Neural progenitor cell (in vitro differentiated cells): ENCODE measurements at places on chromosomes 2 and 18.

- no peak overlapping the region for H3K4me3 ChIP-seq
- no peak for DNase-seq
- H3K4me1 ChIP-seq: peaks cover 8% of the 10 kb centered on the region
- peak overlapping the region; percentile 67 for H3K27ac ChIP-seq
Measured at GRCh38 chr2:33366473-33366872, 110.0 kb upstream of the RASGRP3 start.

DNA sequence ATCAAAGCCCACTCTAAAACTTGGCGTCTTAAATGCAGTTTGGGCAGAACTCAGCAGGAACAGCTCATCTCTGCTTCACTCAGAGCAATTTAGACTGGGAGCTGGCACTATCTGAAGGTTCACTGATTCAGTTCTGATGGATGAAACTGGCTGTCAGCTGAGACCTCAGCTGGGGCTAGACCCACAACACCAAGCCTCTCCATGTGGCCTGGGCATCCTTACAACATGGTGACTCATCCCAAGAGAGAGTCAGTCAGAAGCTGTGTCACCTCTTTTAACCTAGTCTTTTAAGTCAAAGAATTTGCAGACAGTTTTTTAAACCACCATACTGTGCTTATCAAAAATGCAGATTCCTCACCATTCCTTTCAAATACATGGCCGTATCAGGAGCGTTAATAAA, 62.6 kb upstream of the ZNF397 start:
- H3K36me3 ChIP-seq: no peaks in the 10 kb centered on the region
- no peaks in the 10 kb centered on the region for H3K4me1 ChIP-seq
- no peaks in the 10 kb centered on the region for H3K27me3 ChIP-seq
- H3K4me3 ChIP-seq: no peak overlapping the region
- no peak overlapping the region for H3K27ac ChIP-seq

DNA sequence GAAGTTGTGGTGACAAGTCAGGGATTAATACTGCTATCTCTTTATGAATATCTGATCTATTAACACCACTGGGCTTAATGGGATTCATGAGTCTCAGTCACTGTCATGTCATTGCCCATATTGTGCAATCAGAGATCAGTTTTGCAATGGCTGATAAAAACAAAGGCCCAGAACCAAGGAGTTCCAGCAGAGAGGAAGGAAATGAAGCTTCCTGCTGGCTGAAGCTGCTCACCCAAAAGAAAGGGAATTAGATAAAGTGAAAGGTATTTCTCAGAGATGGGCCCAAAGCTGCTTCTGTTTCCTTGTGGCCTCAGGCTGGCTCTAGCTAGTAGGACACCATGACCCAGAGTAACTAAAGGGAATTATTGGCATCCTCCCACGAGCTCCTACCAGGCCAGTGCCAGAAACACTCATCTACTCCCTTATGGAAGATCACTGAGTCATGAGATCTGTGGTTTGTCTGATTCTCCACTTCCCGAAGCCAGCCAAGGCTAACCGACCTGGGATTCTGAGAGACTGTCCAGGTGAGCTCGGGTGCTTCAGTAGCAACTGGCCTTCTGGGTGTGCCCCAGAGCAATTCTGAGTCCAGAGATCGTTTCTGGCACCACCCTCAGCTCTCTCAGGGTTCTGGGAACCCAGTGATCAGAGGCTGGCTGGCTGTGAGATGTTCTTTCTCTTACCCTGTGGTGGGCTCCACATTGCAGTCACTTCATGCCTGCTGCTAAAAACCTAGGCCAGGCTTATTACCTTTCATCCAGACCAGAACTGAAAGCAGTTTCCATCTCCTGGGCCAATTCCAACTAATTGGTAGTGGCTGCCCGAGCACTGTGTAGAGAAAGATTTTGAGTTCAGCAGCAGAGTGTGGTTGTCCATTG, 129.5 kb upstream of the PELI1 start:
- no peaks in the 10 kb centered on the region for H3K36me3 ChIP-seq
- H3K27ac ChIP-seq: no peak overlapping the region
- H3K4me3 ChIP-seq: no peak overlapping the region
- H3K4me1 ChIP-seq: peaks cover 25% of the 10 kb centered on the region

- DNase-seq: no peak
- H3K4me1 ChIP-seq: no peaks in the 10 kb centered on the region
- no peak overlapping the region for H3K4me3 ChIP-seq
Measured at GRCh38 chr2:46434851-46435273, 44.5 kb upstream of the TMEM247 start.

GRCh38 chr2:200376513-200377354, 70.2 kb downstream of the SPATS2L start:
- no peak overlapping the region for H3K4me3 ChIP-seq
- H3K27ac ChIP-seq: no peak overlapping the region
- no peaks in the 10 kb centered on the region for H3K27me3 ChIP-seq
- DNase-seq: no peak
- no peaks in the 10 kb centered on the region for H3K36me3 ChIP-seq
- peaks cover 37% of the 10 kb centered on the region for H3K4me1 ChIP-seq

DNA sequence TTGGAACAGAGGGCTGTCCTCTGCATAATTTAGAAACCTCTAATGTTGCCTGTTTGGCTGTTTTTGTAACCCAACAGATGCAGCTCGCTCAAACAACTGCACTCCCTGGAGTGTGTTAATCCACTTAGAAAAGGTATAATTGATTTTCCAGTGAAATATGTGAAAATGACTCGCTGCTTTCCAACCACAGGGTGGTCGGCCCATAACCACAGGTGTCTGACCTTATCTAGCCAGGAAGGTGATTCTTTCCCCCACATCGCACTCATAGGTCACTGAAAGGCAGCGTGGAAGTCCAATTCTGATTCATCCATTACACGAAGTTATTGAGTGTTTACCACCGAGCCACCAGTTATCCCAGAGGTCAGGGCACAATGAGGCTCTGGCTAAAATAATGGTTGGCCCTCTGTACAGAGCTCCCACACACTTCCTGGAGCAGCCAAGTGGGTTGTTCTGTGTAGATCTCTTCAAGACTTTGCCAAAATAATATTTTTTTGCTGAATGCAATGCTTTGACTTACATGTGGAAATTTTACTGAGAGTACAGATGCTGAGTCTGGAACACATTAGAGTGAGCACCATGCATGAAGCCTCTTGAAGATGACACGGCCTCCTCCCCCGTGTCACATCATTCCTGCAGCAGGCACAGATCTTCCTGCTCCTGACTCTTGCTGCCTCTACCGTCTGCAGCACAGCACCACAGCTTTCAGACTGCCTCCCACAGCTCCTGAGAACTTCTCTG, 396.2 kb downstream of the ZNF516 start:
- no peaks in the 10 kb centered on the region for H3K4me1 ChIP-seq
- H3K36me3 ChIP-seq: no peaks in the 10 kb centered on the region
- H3K27ac ChIP-seq: no peak overlapping the region
- H3K4me3 ChIP-seq: no peak overlapping the region

DNA sequence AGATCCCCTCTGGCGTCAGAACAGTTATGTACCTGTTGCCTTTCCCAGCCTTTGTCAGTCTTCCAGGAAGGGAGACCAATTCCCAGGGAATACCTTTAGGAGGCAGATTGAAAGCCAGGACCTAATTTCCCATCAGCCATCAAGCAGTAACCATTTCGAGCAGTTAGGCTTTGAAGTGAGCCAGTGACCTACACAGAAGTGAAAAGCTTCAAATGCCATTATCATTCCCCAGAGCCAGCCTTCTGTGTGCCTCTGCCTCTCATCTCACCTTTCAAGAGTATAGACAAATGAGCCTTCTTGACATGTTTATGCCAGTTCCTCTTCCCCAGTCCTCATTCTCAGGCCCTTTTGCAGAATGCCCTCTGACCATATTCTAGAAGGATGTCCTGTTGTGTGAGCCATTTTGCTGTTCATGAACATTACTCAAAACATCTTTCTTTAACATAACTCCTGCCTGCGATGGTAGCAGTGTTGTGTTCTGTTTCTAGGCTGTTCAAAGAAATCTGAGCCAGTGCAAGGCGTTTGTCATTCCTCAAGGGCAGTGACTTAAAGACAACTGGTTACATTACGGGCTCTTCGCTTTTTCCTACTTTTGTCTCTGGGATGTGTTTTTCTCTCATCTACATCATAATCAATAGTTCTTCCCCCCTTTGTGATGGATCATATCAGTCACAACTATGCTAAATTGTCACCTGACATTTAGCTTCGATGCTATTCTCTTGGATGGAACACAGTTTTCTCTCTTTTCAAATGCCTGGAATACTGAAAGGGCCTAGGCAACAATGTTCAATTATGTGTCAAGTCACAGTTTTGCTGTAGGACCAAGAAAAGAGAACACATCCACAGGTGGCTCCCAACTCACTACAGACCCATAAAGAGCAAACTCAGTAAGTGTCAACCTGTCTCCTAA, 138.6 kb downstream of the ALK start:
- H3K36me3 ChIP-seq: no peaks in the 10 kb centered on the region
- H3K27ac ChIP-seq: no peak overlapping the region
- H3K4me1 ChIP-seq: no peaks in the 10 kb centered on the region
- no peak overlapping the region for H3K4me3 ChIP-seq
- no peak for DNase-seq

- H3K36me3 ChIP-seq: no peaks in the 10 kb centered on the region
- DNase-seq: no peak
- H3K4me3 ChIP-seq: no peak overlapping the region
- no peaks in the 10 kb centered on the region for H3K4me1 ChIP-seq
Measured at GRCh38 chr2:166716968-166717367, 171.3 kb upstream of the XIRP2 start.

DNA sequence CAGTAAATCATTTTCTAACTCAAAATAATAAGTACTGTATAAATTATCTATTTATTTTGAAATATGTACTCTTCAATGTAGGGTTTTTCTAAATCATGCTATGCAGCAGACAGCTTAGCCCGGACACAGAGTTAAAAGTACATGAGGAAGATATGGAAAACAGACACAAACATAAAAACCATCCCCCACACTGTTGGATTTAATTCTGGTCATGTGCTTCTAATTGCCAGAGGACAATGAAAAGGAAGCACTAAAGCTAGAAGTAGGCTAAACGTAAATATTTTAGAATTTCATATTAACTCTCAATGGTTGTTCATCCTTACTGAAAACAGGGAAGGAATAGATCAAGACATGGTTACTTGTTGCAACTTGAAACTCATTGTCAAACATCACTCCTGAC, 420.7 kb downstream of the ERBB4 start:
- H3K36me3 ChIP-seq: no peaks in the 10 kb centered on the region
- no peaks in the 10 kb centered on the region for H3K27me3 ChIP-seq
- no peak overlapping the region for H3K27ac ChIP-seq
- H3K4me3 ChIP-seq: no peak overlapping the region
- no peak for DNase-seq
- no peaks in the 10 kb centered on the region for H3K4me1 ChIP-seq

- H3K4me3 ChIP-seq: no peak overlapping the region
- H3K27ac ChIP-seq: no peak overlapping the region
- H3K36me3 ChIP-seq: no peaks in the 10 kb centered on the region
- no peaks in the 10 kb centered on the region for H3K4me1 ChIP-seq
- no peak for DNase-seq
Measured at GRCh38 chr2:202317080-202317857, 51.7 kb downstream of the NOP58 start.

DNA sequence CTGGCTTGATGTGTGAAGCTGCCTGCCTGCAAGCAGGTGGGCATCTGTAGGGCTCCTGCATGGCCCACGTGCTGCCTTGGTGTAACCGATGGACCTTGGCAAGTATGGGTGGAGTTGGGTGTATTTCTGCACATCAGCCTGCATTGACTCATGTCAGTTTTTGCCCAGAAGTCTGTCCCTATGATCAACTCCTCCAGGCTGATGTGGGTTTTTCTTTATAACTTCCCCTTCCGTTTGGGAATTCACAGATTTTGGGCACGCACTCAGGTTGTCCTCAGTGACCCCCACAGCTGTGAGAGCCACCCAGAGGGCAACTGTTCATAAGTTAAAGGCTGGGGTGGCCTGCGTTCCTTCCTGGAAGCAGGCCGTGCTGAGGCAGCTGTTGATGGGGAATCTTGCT, 123.3 kb downstream of the NCK2 start:
- H3K4me3 ChIP-seq: no peak overlapping the region
- no peaks in the 10 kb centered on the region for H3K36me3 ChIP-seq

GRCh38 chr2:146317959-146318358, 1526.9 kb upstream of the ACVR2A start:
- H3K27me3 ChIP-seq: no peaks in the 10 kb centered on the region
- H3K4me3 ChIP-seq: no peak overlapping the region
- H3K27ac ChIP-seq: no peak overlapping the region
- no peaks in the 10 kb centered on the region for H3K36me3 ChIP-seq

- H3K36me3 ChIP-seq: no peaks in the 10 kb centered on the region
- H3K27ac ChIP-seq: no peak overlapping the region
- H3K27me3 ChIP-seq: no peaks in the 10 kb centered on the region
- peaks cover 15% of the 10 kb centered on the region for H3K4me1 ChIP-seq
- H3K4me3 ChIP-seq: peak overlapping the region; percentile 98
- no peak for DNase-seq
Measured at GRCh38 chr2:237968048-237968862, 1.4 kb downstream of the UBE2F start.
